Fibroblast of lung (primary cell): ENCODE measurements at places on chromosomes 3 and 15. TPM values are rescaled to one million over a fixed set of nuclear protein-coding genes. Genes with fewer than 3 reads are reported as not detected.

The PPP4R2 gene
- total RNA-seq: 65.6 and 86.5 TPM in 2 replicates

The MORC1 gene
- total RNA-seq: not detected in 2 replicates

The CHRFAM7A gene
- total RNA-seq: 0.26 and 0.66 TPM in 2 replicates

The LARP6 gene
- total RNA-seq: 72.9 and 108 TPM in 2 replicates

The GADL1 gene
- 2.6 and 3.6 TPM in 2 replicates for total RNA-seq

The SORD gene
- total RNA-seq: 4.6 and 8.9 TPM in 2 replicates

The COL7A1 gene
- total RNA-seq: 15.9 and 36.7 TPM in 2 replicates

The UBE2E1 gene
- total RNA-seq: 94.5 and 129 TPM in 2 replicates
